CD4-positive, CD25-positive, alpha-beta regulatory T cell (primary cell): ENCODE measurements at places on chromosomes 2 and 18. TPM values are rescaled to one million over a fixed set of nuclear protein-coding genes. Genes with fewer than 3 reads are reported as not detected.

DNA sequence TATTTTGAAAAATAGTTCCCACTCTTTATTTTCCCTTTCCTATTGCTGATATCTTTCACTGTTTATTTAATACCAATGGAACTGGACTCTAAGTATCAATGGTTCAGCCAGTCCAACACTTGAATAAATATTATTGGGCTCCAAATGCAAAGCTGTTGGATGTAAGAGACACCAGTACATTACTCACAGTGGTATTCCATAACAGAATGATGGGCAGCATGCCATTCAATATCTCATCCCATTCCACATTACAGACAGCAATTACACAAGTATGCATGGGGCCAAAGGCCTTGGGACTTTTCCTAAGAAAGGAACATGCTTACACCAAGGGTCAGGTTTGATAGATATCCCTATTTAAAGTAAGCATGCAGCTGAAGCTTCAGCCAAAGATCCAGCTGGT, 231.9 kb downstream of the RND3 start:
- no peak for DNase-seq

GRCh38 chr2:187658952-187659525, 104.8 kb upstream of the TFPI start:
- DNase-seq = no peak

DNA sequence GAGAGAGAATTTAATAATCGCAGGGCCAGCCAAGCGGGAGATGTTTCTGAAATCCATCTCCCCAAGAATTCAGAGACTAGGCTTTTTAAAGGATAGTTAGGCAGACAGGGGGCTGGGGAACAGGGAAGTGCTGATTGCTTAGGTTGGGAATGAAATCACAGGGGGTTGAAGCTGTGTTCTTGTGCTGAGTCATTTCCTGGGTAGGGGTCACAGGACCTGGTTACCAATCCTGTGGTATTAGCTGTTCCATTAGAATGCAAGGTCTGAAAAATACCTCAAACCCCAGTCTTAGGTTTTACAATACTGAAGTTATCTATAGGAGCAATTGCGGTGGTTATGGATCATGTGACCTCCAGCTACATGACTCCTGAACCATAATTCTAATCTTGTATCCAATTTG, 4.6 kb downstream of the SP140 start:
- no peak for DNase-seq

DNA sequence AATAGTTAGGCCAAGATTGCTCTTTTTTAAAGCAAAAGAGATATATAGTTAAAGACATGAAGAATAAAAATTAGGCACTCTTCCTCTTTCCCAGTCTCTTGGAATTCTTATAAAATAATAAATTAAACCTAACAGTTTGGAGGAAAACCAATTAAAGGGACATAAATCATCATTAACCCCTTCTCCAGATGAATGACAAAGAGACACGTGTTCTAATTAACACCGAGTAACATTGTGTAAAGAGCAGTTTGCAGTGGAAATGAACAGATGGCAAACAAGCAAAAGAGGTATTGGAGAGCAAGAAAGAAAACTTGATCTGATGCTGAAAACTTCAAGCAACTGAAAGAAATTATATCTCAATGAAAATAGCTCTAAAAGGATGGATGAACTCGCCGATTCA, 48.4 kb downstream of the BCL2 start:
- DNase-seq = no peak

Gene HMSD
- not detected for total RNA-seq

Gene VAPA
- 163 TPM for total RNA-seq

Gene GTF2A1L
- not detected for total RNA-seq

Gene SS18
- 58.3 TPM for total RNA-seq
